ENCODE measurements at places on chromosomes 1 and 21.
A peak's percentile ranks its signal among the peaks of the same experiment; 100 is the strongest.

DNA sequence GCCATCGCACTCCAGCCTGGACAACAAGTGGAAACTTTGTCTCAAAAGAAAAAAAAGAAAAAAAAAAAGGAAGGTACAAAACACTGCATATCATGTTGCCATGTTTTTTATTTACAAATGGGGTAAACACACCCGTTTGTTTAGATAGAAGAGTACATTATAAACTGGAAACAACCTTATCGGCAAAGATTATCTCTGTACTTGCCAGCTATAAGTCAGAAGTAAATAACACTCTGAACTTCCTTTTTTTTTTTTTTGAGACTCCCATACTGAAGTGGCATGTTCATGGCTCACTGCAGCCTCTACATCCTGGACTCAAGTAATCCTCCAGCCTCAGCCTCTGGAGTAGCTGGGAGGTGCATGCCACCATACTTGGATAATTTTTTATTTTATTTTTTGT, 21.9 kb downstream of the USP48 start:
- no peak for DNase-seq

DNA sequence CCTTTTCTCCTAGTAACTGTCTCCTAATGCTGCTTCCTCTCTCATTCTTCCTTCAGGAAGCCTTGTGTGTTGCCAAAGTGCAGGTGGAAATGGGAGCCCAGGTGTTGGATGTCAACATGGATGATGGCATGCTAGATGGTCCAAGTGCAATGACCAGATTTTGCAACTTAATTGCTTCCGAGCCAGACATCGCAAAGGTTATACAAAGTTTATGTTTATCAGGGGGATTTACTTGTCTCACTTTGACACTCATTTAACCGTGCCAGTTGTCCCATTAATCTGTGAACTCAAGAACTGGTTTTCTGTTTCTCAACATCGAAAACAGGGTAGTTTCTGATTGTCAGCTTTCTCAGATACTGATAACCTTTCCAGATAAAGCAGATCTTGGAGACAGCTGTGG, 40.4 kb downstream of the MTR start:
- DNase-seq, result no peak

DNA sequence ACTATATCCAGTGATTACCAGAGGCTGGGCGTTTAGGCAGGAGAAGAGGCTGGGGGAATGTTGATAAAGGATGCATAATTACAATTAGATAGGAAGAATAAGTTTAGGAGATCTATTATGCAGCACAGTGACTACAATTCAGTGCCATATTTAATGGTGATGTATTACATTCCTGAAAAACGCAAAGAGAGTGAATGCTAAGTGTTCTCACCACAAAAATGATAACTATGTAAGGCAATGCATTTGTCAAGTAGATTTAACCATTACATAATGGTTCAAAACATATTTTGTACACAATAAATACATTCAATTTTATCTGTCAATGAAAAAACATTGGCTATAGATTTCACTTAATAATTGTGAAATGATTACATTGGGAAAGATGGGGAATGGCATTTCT, 548.9 kb downstream of the NUF2 start:
- no peak for DNase-seq

DNA sequence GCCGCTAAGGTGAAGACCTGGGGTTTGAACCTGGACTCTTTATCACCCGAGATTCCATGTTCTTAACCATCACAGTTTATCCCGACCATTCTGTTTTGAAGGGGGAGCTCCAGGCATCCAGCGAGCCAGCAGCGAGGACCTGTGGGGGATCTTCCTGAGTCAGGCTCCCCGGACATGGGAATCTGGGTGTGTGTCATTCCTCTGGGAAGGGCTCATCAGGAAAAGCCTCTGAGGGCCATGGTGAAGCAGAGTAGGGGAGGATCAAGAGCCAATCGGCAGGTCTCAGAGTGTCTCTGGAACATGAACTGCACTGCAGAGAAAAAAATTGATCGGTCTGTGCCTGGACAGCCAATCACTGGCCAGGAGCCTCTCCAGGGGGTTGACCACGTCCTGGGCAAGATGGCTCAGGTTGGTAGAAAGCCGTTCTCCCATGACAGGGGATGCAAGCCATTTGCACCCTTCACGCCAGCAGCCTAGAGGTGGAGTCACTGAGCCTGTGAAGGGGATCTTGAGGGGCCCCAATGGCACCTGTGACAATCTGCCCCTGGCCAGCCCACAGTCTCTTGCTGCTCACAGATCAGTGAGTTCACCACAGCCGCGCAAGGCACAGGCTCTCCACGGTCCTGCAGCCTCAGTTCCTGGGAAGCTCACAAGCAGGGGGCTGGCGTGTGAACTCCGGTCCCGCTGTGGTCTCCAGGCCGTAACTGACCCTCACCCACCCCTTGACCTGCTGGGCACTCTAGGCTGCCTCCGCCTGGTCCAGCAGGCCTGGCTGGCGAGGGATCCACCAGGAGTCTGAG, 20.4 kb upstream of the ACTRT2 start:
- DNase-seq, result no peak

GRCh38 chr1:223834660-223835263, 11.0 kb downstream of the TP53BP2 start:
- DNase-seq, result no peak

- no peak for DNase-seq
Measured at GRCh38 chr1:108053270-108054013, 88.5 kb upstream of the VAV3 start.

- DNase-seq, result peak; percentile 48
Measured at GRCh38 chr1:194734970-194735369, 1548.6 kb upstream of the B3GALT2 start.

GRCh38 chr1:116096013-116096618, 15.1 kb upstream of the MAB21L3 start:
- no peak for DNase-seq

DNA sequence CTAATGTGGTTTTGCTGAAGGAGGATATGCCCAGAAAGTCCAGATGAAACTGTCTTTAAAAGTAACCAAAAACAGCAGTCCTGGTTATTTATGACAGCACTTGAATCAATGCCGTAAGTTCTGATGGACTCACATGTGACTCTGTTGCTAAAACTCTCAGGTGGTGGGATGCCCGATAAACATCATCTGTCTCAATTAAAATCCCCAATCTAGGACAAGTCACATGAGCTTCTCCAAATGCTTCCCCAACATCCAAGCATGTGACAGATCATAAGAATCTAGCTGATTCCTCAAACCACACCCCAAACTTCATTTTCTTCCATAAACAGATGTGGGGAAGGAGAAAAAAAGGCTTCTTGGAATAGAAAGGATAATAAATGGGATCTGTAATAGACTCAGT, 786 bp upstream of the CTSK start:
- DNase-seq, result no peak

- peak; percentile 78 for DNase-seq
Measured at GRCh38 chr21:25640202-25640942, 1.3 kb downstream of the JAM2 start.

DNA sequence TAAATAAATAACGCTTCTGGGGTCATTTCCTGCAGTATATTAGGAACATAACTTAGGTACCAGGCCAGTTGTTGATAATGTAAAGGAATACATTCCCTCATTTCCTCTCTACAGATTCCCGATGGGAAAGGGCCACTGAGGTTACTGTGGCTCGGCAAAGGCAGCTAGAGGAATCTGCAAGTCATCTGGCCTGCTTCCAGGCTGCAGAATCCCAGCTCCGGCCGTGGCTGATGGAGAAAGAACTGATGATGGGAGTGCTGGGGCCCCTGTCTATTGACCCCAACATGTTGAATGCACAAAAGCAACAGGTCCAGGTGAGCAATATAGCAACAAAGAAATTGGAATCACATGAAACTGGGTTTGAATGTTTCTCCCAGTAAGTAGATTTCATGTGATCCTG, 109.6 kb upstream of the BMP8A start:
- DNase-seq, result no peak

DNA sequence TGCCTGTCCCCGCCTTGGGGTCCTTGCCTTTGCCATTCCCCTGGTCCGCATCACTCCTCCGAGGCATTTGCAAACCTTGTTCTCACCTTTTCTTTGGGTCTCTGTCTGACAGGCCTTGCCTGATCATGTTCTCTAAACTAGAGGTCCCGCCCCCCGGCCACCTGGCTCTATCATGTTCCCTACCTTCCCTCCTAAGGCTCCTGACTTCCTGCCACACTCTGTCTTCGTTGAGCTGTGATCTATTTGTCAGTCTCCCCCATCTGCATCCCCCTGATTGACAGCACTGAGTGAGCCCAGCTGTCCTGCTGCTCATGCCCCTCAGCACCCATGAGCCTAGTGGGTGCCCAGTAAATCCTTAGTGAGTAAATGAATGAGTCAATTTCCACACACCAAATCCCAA, 22.8 kb downstream of the ERG start:
- DNase-seq, result peak; percentile 27

All from NCI-H524 (cell line).